ENCODE measurements at places on chromosomes 4 and X. TPM values are rescaled to one million over a fixed set of nuclear protein-coding genes. Genes with fewer than 3 reads are reported as not detected.
A peak's percentile ranks its signal among the peaks of the same experiment; 100 is the strongest.

- no peak for DNase-seq
These were observed 3.6 kb downstream of the MAGEA11 start for GRCh38 chrX:149715468-149715867.

DNA sequence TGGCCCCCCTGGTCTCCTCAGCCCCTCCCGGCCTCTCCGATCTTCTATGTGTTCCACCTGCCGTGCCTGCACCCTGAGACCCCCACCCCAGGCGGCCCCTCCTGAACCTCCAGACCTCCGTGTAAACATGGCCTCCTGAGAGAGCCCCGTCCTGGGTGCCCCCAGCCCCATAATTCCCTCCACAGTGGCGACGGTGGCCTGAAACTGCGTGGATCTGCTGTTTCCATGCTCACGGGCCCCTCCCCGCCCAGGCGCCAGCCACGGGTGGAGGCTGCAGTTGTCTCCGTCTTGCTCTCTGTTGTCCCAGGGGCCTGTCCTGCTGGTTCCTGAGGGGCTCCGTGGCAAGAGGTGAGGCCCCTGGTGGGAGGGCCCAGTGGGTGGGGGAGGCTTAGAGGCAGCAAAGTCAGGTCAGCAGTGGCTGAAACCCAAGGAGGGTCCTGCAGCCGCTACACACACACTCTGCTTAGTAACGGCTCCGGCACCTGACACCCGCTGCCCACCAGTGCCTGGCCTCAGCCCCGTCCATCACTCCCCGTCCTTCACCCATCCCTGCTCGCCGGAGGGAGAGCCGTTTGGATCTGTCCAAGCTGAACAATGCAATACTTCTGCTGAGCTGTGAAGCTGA is 75.8 kb downstream of the FAM53A start:
- no peak for DNase-seq

ARAP2 gene
- total RNA-seq = 0.20 TPM

DNA sequence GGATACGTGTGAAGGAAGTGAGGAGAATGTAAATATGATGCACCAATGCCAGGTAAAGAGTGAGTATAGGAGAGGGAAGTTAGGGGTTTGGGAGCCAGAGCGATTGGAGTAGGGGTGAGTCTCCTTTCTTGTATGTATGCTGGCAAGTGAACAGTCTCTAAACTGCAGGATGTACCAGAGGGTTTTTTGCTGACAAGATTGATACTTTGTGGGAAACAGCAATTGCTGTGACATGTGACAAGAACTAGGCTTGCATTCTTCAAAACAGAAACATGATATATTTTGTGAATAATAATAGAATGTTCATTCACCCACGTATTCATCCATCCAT is 706 bp downstream of the CHIC1 start:
- DNase-seq = peak; percentile 12

- peak; percentile 57 for DNase-seq
These were observed 99.3 kb upstream of the ARMCX2 start for GRCh38 chrX:101759000-101759399.

DNA sequence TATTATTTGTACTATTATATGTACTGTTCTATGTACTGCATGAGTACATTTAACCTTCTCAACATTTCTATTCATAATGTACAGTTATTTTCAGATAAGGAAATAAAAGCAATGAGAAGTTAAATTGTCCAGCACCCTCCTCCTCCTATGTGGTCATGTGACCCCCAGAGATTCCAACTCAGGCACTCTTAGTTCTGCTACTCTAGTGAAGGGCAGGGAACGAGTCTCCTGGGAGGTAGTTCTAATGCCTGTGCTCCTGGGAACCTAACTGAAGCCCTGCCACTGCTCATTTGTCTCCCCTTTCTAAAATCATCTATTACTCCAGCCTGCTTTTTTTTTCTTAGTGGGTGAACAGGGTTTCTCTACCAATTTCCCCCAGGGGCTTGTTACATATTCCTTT is 105.9 kb upstream of the GPRIN3 start:
- no peak for DNase-seq

DNA sequence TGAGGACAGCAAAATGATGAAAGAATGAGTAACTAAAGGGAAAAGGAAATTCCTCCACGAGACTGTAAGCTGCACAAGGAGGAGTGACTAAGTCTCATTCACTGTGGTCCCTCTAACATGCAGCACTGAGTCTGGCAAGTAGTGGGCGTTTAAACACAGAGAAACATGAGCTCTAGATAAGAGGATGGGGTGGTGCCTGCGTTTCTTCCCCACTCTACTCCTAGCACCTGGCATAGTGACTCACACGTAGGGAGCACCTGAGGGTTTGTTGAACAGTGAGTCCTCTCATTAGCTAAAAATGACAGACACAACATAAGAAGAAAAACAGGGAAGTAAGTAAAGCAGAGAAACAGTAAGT is 105.8 kb upstream of the CBR4 start:
- peak; percentile 46 for DNase-seq

AKAP14 gene
- not detected for total RNA-seq

STARD8 gene
- 0.11 TPM for total RNA-seq

- no peak for DNase-seq
These were observed 34.9 kb upstream of the CLDN24 start for GRCh38 chr4:183356931-183357675.

DNA sequence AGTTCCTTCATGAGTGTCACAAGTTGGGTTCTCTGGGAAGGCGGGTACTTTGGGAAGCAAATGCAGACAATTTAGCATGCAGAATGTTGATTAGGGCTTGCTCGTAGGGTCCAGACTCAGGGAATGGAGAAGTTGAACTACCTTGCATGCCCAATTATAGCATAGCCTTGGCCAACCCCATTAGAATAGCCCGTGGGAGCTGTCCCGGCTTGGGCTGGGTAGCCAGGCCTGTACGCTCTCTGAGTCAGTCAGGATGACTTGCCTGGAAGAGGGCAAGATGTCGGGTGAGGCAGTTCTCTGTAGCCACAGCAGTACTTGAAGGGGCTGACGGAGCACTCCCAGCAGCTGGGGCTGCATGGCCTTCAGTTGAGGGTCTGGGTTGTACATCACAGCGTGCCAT is 19.5 kb downstream of the KIAA0232 start:
- DNase-seq = no peak

GRCh38 chrX:13077168-13077567 is 32.7 kb upstream of the FAM9C start:
- peak; percentile 9 for DNase-seq

DNA sequence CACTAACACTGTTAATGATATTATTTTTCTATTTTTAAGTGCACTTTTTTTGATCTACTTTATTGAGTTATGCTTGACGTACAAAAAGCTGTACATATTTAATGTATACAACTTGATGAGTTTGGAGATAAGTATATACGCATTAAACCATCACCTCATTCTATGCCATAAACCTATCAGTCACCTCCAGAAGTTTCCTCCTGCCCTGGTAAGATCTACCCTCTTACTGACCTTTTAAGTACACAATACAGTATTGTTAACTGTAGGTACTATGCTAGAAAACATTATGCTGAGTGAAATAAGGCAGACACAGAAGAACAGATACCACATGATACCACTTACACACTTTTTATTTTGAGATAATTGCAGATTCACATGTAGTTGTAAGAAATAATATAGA is 36.9 kb downstream of the INTS6L start:
- DNase-seq = no peak

Data from A673 (cell line).